ENCODE measurements at places on chromosomes 2 and 18. TPM values are rescaled to one million over a fixed set of nuclear protein-coding genes. Genes with fewer than 3 reads are reported as not detected.

The SPDYA gene
- total RNA-seq = not detected

The SCN9A gene
- 4.4 TPM for total RNA-seq

The UXS1 gene
- total RNA-seq = 50.4 TPM

The VIL1 gene
- total RNA-seq = 0.20 TPM

The ZNF519 gene
- total RNA-seq = 2.0 TPM

The COL4A4 gene
- total RNA-seq = 2.1 TPM

The UPP2 gene
- total RNA-seq = not detected

The WDR7 gene
- total RNA-seq = 2.3 TPM

The CCDC148 gene
- 0.42 TPM for total RNA-seq

The UGT1A4 gene
- 0.12 TPM for total RNA-seq

The GPBAR1 gene
- total RNA-seq = 0.31 TPM

The ANTXR1 gene
- 147 TPM for total RNA-seq

The SPEG gene
- 10.4 TPM for total RNA-seq

The RAD51AP2 gene
- total RNA-seq = not detected

The GYPC gene
- not detected for total RNA-seq

The INHA gene
- total RNA-seq = 0.39 TPM

The ADD2 gene
- 27.6 TPM for total RNA-seq

The MYOM1 gene
- total RNA-seq = 0.30 TPM
